ENCODE measurements at places on chromosomes 7 and 10.

DNA sequence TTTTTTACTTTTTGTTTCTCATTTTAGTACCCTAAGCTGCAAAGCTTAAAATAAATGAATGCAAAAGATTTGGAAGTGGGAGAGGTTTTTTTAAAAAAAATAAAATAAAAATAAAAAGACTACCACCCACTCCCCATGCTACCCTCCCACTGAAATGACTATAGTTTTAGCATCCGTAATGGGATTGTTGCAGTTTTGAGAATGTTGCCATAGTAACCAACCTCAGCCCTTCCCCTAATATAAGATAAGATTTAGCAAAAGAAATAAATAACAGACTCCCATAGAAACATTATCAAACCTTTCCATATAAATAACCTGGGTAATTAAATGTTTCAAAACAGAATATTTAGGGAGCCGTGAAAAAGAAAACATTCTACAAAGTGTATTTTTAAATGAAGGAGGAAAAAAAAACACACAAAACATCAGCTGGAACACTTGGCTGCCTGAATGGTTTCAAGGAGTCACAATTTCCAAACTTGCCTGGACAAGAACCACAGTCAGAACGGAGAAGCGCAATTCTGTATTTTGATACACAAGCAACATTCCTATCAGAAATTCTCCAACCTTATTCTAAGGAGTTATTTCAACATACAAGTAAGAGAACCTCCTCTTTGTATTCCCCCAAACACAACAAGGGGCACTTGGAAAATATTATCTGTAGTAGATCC lies 57.4 kb downstream of the DGKI start:
- DNase-seq: no peak

DNA sequence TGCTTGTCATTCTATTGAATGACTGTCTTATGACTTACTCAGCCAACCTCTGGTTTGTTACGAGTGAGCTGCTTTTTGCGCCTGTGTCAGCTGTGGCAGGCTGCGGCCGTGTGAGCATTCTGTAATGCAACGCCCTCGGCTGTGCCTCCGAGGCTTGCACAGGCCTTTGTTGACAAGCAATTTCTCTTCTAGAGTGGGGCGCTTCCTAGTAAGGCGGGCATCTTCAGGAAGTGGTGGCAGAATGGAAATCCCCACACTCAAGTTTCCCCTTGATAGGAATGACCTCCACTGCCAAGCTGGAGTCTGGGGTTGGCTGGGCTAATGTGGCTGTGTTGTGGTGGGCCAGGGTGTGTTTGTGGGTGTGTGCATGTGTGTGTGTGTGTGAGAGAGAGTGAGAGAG lies 20.2 kb upstream of the TMEM178B start:
- peak; percentile 73 for DNase-seq

DNA sequence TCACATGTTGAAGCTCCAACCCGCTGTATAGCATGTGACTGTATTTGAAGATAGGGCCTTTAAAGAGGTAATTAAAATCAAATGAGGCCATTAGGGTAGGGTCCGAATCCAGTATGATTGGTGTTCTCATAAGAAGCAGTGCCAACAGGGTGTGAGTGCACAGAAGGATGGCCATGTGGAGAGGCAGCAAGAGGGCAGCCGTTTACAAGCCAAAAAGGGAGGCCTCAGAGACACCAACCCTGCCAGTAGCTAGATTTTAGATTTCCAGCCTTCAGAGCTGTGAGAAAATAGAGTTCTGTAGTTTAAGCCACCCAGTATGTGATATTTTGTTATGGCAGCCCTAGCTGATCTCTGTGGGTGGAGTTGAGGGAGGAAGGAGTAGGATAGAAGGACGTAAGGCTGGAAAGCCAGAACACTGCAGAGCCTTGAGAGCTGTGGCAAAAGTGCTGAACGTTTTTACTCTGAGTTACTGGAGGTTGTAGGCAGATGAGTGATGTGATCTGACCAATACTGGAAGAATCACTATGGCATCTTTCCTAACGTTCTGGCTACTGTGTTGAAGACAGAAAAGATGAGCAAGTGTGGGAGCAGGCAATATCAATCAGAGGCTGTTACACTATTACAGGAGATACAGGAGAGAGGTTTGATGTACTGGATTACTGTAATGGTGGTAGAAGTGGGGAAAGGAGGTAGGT lies 334.9 kb downstream of the ELMO1 start:
- DNase-seq: no peak

GRCh38 chr7:112970771-112971170 lies 115.9 kb downstream of the GPR85 start:
- peak; percentile 47 for DNase-seq

DNA sequence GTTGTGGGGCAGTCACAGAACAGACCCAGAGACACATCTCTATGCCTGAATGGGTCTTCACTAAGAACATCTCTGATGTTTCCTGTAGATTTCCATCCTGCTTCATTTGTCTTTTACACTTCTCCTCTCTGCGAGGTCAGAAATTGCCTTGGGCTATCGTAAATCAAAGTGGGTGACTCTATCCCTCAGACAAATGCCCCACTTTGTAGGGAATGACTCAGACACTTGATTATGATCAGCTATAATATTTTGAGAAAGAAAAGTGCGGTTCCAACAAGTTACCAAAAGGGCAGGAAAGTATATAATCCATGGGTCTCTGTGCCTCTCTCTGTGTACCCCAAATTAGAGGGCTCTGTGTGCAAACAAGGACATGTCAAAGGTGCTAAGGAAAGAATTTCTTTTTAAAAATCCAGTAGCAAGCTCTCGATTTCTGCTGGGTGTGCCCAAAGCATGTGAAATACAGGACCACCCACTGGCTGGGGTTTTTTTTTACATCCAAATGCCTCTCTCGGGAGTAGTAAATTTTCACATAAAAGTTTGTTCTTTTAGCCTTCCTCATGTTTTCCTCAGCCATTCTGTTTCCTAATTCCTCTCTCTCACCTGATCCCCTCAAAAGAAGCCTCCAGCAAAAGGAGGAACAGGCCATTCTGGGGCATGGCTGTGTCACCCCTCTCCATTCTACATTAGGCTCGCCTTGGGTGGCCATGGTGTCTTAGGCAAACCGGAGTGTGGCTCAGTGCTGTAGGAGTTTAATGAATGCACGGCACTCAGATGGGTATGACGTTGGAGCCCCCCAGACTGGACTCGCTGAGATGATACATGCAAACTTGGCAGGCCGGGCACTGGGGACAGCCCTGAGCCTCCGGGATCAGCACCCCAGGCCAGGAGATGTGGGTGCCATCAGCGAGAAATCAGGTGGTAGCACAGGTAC lies 6.3 kb upstream of the OPN4 start:
- no peak for DNase-seq

GRCh38 chr10:16566202-16566805 lies 44.6 kb upstream of the C1QL3 start:
- no peak for DNase-seq

DNA sequence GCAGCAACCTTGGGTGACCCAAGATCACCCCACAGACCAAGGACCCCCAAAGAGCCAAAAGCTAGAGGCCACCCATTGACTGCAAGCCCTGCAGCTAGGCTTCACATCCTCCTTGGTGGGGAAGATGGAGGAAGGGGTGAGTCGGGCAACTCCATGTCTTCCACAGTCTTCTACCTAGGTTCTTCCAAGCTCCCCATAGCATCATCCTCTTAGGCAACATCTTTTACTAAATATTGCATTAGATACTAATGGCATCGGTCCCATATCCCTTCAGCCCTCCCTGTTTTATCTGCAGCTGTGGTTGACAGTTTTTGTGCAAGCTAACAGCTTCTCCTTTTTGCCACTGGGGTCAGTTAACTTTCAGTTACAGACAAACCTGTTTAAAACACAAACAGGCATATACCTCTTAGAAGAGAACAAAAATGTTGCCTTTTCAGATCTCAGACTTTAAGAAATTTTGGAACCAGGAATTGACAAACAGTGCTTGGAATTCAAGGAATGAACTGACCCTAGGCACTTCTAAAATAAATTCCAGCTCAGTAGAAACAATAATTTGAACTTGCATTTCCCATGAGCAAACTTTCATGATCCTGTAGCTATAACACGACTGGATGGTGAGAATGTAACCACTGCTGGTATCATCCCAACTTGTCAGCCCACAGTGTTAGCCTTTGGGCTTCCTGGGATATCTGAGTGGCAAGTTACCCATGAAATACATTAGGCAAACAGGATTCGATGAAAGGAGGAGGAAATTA lies 33.9 kb upstream of the MSMB start:
- no peak for DNase-seq

DNA sequence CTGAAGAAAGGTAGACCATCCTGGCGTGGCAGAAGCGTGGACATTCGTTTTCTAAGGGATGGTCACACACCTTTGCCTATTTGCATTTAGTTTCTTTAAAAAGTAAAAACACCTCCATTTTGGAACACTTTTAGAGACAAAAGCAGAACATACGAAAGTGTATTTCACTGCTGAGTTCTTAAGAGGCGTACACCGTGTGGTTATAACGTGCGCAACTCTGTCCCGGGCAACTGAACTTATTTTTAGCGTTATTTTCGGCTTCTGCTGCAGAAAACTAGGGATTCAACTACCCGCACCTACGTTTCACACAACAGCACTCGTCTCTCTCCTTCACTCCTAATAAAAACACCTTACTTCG lies 557 bp upstream of the LSM8 start:
- no peak for DNase-seq

- DNase-seq: no peak
Observed at GRCh38 chr7:85774986-85775385, 588.1 kb upstream of the SEMA3D start.

GRCh38 chr10:79331226-79331625 lies 16.0 kb upstream of the PPIF start:
- DNase-seq: peak; percentile 29

- DNase-seq: peak; percentile 88
Observed at GRCh38 chr7:114084472-114085312, 165.9 kb upstream of the PPP1R3A start.

DNA sequence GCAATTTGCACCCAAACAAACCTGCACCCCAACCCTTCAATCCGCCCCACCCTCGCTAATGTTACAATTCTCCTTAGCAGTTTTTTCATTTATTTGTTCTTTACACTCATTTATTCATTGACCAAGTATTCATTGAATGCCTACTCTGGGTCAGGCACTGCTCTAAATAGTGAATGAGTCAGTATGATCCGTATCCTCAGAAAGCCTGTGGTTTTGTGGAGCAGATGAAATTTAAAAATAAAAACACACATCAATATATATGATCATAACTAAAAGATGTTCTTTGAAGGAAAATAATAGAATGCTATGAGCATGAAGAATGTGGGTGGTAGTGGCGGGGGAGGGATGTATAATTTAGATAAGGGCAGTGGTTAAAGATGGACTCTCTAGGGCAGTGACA lies 13.3 kb downstream of the IFIT5 start:
- DNase-seq: no peak

DNA sequence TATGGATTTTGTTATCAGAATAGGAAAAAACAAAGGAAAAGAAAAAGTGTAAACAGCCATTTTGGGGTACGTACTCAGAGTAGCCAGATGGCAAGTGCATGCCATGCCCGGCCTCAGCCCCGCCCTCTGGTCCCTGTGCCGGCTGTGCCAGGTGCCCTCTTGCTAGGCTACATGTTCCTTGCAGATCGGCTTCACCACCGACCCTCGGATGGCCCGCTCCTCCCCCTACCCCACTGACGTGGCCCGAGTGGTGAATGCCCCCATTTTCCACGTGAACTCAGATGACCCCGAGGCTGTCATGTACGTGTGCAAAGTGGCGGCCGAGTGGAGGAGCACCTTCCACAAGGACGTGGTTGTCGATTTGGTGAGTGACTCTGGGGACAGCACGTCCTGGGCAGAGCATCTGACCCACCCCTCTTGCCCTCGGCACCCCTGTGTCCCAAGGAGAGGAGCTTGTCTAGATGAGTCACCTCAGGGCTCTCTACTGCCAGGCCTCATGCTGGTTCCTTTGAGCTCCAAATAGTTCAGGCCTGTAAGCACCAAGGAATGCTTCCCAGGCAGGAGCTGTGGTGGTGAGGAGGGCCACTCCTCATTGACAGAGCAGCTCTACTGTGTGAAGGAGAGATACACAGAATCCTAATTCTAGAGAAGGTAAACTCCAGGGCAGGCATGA lies 54.9 kb upstream of the ZMIZ2 start:
- DNase-seq: no peak

GRCh38 chr7:128041203-128041602 lies 10.0 kb upstream of the LRRC4 start:
- no peak for DNase-seq

DNA sequence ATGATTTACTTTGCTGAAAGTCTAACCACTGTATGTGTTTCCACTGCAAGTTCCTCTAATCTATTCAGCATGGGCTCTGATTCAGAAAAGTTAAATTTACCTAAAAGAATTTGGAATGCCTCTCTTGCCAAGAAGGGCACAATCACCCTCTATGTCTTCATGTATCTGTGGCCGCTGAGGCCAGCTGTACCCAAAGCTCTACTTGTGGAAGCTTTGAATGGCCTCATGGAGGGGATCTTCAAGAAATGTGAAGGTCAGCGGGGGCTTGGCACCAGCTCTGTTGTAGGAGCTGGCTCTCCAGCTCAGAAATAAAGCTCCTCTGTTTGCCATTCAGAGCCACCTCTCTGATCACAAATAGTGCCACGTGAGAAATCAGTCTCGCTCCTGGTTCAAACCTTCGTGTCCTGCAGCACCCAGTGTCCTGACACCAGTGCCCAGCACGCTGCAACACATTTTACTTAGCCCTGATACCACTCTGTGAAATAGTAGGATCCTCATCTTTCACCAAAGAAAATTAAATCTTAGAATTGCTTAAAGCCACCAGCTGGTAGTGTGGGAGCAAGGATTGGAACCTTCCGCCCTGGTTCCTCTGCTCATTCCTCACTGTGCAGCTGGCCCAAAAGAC lies 61.1 kb downstream of the PKD1L1 start:
- DNase-seq: no peak

GRCh38 chr10:92760609-92761008 lies 70.9 kb downstream of the HHEX start:
- DNase-seq: no peak

- DNase-seq: no peak
Observed at GRCh38 chr7:2358968-2359527, 4.4 kb downstream of the EIF3B start.

- DNase-seq: no peak
Observed at GRCh38 chr7:42250411-42250810, 13.4 kb upstream of the GLI3 start.

All from DMS53 (cell line).